ELR (cell line): ENCODE measurements at places on chromosomes 1 and 21.
A peak's percentile ranks its signal among the peaks of the same experiment; 100 is the strongest.

- DNase-seq = peak; percentile 97
Measured at GRCh38 chr1:58618303-58618702, 41.3 kb upstream of the TACSTD2 start.

- no peak for DNase-seq
Measured at GRCh38 chr1:164054331-164054730, 504.7 kb upstream of the PBX1 start.

GRCh38 chr1:29450591-29450990 is 214.3 kb downstream of the PTPRU start:
- no peak for DNase-seq

GRCh38 chr1:188224263-188224662 is 1395.5 kb downstream of the PLA2G4A start:
- no peak for DNase-seq

DNA sequence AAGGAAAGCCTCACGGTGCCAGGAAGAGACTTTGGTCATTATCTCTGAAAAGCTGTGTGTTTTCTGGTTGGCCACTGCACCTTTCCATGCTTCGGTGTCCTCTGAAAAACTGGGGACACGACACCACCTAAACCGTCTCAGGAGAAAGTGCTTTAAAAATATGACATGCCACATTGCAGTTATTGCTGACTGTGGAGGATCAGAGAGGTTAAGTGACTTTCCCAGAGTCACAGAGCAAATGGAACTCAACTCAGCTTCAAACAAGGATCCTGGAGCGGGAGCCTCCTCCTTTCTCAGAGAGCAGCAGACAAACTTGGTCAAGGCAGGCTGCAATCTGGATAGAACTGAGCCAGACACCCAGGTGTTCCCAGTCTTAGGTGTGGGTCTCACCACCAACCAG is 13.8 kb downstream of the MYOM3 start:
- no peak for DNase-seq

- DNase-seq = peak; percentile 57
Measured at GRCh38 chr1:35810096-35810881, 2.5 kb downstream of the AGO4 start.

DNA sequence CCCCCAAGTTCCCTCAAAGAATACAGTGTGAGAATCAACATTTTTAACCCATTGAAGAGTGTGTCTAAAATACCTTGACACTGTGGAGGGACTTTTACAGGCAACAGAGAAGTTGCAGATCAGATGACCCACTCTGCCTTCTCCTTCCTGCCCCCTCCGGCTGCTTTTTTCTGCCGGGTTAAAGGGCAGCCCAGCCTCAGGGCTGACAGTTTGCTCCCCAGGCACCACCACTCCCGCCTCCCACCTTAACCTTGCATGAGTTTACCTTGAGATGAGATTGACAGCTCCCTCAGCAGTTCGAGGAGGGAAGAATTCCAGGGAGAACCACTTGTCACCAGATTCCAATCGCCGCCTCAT is 3.2 kb downstream of the MTHFR start:
- peak; percentile 34 for DNase-seq

DNA sequence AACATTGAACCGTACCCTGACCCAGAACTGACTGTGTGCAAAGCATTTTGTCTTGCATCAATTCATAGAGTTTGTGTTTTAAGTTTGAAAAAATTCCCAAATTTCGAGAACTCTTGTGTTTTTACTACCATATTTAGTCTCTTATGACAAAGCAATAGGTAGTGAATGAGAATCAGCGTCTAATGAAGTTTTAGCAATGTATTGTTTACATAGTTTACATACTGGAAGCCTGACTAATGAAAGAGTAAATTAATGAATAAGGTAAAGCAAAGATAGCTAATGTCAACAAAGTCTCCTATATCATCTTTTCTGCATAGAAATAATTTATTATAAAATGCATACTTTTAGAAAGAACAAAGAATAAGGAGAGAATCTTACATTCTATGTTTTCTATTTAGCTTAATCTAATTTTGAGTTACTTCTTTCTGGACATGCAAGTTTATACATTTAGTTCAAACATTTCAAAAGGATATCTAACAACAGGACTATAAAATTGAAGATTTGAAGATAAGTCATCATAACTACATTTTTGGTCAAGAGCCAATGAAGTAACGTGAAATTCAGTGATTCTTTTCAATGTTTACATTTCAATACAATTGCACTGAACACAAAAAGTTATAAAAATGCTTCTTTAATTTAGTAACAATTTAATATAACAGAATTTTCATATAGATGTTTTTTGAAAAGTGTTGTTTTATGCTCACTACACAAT is 1943.7 kb downstream of the NCAM2 start:
- DNase-seq = peak; percentile 14

DNA sequence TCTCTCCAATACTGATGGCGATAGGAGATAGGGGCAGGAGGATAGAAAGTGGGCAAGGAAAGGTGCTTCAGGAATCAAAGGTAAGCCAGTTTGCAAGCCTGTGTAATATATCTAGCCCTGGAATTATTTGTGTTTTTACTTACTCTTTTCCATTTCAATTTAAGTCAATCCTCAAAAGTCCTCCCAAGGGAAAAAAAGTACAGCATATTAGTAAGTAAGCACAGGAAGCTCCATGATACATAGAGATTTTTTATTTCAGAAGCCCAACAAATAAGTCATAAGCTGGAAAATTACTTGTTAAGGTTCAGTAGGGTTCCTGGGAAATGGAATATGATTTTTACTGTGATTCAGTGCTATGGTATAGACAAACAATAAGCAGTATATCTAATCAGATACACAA is 337.7 kb upstream of the DUSP10 start:
- no peak for DNase-seq

DNA sequence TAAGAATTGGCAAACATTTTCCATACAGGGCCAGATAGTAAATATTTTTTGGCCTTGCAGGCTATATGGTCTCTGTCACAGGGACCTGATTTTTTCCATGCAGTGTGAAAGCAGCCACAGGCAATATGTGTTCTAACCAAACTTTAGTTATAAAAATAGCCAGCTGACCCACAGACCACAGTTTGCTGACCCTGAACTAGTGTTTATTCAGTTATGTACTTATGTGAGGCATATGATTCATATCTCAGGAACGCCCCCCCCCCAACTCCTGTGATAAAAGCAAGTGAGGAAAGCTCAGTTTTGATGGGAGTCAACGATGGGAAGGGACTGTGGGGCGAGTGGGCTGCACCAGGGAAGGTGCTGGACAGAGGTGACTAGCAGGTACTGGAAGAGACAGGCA is 80.1 kb downstream of the HMGB4 start:
- DNase-seq = peak; percentile 21

DNA sequence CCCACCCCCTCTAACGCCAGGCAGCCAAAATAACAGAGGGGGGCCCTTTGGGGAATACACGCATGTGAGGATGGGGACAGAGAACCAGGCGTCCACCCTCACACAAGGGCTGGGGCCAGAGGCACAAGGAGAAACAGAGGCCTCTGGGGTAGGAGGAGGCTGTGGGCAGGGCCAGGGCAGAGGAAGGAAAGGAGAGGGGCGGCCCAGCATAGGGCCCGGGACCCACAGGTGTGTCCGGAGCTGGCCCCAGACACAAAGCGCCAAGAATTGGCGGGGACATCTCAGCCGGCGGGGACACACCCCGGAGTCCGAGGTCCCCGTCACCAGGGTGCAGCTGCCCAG is 6.7 kb downstream of the PLEKHG5 start:
- DNase-seq = no peak

DNA sequence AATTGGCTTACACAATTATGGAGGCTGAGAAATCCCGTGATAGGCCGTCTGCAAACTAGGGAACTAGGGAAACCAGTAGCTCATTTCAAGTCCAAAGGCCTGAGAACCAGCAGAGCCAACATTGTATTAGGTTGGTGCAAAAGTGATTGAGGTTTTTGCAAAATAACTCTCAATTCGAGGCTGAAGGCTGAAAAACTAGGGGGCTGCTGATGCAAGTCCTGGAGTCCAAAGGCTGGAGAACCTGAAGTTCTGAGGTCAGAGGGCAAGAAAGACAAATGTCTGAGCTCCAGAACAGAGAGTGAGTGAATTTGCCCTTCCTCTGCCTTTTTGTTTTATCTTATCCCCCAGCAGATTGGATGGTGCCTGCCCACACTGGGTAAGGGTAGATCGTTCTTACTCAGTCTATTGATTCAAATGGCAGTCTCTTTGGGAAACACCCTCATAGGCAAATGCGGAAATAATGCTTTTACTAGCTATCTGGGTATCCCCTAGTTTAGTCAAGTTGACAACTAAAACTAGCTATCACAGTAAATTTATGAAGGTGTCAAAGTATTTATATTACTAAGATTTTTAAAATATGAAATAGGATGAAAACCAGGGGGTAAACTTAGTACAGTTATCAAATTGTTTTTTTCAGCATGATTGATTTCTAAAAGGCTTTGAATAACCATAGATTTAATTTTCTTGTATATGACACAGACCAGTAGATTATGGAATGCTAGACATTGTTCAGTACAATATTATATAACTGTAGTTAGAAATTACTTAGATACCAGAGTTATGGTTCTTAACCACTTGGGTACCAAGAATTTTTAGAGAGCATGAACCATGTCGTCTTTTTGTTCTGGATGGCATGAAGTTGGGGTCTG is 15.4 kb downstream of the RABGAP1L start:
- DNase-seq = no peak

GRCh38 chr1:23977854-23978191 is 2.3 kb downstream of the SRSF10 start:
- DNase-seq = peak; percentile 33

DNA sequence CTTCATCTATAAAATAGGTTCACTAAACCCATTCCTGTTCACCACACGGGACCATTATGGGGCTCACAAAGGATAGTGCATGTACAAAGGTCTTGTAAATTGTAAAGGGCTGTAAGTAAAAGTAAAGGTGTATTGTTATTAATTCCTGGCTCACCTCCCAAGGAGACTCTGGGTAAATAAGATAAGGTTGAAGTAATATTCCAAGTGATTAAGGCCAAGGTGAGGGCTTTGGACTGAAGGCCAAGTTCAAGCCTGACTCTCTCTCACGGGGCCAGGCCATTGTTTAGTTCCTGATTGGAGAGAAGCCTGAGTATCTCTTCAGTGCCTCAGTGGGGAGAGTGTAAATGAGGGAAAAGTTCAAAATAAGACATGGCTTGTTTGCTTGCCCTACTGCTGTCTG is 19.5 kb upstream of the ZFYVE9 start:
- no peak for DNase-seq

DNA sequence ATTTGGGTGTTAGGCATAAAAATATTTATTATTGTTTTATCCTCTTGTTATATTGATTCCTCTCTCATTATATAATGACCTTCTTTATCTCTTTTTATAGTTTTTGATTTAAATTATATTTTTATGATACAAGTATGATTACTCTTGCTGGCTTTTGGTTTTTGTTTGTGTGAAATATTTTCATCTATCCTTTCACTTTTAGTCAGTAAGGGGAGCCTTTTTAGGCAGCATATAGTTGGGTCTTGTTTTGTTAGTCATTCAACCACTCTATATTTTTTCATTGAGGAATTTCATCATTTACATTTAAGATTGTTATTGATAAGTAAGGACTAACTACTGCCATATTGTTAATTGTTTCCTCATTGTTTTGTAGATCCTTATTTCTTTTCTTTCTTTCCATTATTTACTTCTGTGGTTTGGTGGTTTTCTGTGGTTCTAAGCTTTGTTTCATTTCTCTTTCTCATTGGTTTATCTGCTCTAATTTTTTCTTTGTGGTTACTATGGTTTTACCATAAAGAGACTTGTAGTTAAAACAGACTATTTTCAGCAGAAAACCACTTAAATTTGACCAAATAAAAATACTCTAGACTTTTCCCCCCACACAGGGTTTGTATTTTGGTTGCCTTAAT is 593.1 kb downstream of the NUF2 start:
- DNase-seq = no peak
